ENCODE measurements at places on chromosomes 16 and 17.

DNA sequence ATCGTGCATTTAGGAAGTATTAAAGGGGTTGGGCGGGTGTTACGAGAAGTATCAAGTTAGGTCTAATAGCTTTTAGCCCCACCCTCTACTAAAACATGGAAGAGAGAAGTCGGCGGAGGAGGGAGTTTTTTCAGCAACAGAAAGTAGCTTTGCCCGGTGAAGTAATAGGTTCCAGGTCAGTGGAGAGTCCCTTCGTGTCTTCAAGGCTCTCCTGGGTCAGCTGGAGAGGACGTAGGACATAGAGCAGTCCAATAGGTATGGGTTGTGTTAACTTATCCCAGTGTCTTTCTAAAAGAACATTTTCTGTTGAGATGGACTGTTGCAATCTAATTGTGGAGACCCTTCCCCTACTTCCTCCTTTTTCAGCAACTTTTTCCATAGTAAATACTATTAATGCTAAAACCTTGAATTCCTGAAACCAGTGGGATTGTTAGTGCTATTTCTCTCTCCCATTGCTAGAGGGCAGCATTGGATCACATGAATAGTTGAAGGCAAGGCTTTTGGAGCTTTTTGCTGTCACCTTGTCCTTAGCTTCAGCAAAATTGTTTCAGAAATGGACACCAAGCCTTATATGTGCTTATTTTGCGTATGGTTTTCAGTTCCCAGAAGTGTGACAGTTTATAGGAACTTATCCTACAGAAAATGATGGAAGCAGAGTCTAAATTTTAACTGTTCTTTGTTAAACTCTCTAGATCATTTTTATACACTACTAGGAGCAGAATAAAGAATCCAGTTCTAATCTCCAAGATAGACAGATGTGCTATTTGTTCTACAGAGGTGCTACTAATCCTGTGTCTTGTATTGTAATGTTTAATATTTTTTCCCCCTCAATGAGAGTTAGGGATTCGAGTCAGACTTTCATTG lies 38.4 kb downstream of the UTP18 start:
- no peak for DNase-seq

GRCh38 chr16:28918698-28919097 lies 6.3 kb downstream of the RABEP2 start:
- DNase-seq, result no peak

DNA sequence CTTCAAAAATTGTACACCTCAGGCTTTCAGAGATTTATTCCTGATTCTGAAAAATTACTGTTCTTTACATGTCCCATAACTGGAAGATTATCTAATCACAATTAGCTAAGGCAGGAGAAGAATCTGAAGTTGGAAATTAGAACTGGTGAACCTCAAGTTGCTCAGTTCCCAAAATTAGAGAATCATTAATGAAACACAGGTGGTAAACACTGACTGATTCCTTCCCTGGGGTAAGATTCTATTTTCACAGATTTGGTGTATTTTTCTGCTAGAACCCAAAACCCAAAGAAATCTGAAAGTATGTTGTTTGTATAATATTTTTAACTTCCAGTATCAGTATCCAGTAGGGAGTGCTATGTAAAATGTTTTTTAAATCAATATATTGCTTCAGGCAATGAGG lies 25.7 kb downstream of the PHKB start:
- DNase-seq, result no peak

DNA sequence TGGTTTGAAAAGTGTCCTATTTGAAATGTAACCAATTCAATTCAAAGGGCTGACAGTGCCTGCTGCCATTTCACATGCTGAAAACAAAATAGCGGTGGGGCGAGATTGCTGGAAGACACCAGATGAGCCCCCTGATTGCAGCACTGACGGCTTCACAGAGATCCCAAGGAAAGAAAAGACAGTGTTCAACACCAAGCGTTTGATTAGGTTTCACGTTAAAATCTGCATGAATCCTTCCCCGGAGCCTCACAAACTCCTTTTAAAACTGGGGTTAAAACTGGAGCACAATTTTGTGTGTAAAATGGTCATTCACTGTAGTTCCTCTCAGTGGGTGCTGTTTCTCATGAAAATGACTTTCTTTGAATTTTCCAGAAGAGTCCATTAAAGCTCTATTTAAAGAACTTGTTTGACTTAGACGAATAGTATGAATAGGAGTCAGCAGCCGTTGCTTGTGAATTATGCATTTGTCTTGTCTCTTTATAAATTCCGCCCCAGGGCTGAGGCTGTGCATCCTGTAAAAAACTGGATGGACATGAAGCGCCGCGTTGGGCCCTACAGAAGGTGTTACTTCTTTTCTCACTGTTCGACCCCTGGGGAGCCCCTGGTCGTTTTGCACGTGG lies 8.8 kb downstream of the MLYCD start:
- no peak for DNase-seq

- DNase-seq, result no peak
Measured at GRCh38 chr16:21301168-21301894, 23.2 kb upstream of the CRYM start.

GRCh38 chr17:30716461-30717290 lies 107.8 kb downstream of the CRLF3 start:
- no peak for DNase-seq

All from NCI-H2081 treated with DMSO at 0.1 percent for 48 hours (cell line).